ENCODE measurements at places on chromosomes 11 and 22.

DNA sequence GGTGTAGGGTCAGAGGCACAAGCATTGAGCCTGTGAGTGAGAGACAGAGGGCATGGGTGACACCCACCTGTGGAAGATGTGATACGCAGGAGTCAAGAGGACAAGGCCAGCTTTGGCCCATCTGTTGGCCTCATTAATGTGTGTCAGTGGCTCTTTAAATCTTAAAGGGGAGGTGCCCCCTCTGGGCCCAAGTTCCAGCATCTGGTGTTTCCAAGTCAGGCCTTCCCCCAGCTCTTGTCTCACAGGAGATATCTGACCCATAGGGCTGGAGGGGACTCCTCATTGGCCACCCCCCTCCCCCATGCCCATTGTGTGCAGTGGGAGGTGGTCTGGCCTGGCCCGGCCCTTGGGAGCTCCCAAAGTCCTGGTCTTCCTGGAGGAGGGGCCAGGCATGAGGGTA, 8.9 kb downstream of the KCNK7 start:
- DNase-seq: no peak

GRCh38 chr22:31081963-31082605, 966 bp downstream of the SMTN start:
- DNase-seq: no peak

DNA sequence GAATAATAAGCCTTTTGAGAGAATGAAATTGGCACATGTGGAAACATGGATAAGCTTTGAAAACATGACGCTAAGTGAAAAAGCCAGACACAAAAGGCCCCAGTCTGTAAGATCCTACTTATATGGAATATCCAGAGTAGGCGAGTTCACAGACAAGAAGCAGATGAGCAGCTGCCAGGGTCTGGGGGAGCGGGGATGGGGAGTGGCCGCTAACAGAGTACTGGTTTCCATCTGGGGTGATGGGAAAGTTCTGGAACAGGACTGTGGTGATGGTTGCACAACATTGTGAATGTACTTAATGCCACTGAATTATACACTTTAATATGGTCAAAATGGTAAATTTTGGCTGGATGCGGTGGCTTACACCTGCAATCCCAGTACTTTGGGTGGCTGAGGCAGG, 126.5 kb downstream of the SPATA19 start:
- DNase-seq: no peak

DNA sequence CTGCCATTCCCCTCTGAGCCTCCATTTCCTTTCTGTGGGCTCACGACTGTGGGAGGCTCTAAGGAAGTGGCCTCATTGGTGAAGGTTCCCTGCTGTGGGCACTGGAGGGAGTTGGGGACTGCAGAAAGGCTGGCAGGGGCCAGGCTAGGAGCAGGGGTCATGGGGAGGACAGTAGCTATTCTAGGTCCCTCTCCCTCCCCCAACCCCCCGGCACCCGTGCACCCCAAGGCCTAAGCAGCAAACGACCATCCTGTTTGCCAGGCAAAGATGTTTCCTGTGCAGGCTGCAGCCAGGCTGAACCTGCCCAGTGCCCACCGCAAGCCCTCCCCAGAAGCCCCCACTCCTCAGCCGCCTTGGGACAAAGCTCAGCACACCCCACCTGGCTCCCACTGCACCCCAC, 189.4 kb downstream of the MN1 start:
- DNase-seq: no peak

GRCh38 chr11:47659276-47659675, 16.9 kb upstream of the MTCH2 start:
- no peak for DNase-seq

DNA sequence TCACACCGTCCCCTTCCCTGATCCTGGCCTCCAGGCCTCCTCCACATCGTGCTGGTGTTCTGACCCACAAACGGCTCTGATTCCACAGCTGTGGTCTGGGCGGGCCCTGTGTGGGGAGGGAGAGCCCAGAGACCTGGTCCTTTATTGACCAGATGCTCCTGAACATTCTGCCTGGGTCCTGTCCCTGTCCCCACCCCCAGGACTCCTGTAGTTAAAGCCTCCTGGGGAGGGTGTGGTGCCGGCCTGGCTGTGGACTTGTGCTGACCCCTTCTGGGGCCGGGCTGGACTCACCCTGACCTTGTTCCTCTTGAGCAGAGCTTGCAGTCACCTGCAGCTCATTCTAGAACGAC, 128.7 kb downstream of the CTTN start:
- no peak for DNase-seq

GRCh38 chr11:121466063-121466794, 13.5 kb upstream of the SORL1-AS1 start:
- peak; percentile 43 for DNase-seq

DNA sequence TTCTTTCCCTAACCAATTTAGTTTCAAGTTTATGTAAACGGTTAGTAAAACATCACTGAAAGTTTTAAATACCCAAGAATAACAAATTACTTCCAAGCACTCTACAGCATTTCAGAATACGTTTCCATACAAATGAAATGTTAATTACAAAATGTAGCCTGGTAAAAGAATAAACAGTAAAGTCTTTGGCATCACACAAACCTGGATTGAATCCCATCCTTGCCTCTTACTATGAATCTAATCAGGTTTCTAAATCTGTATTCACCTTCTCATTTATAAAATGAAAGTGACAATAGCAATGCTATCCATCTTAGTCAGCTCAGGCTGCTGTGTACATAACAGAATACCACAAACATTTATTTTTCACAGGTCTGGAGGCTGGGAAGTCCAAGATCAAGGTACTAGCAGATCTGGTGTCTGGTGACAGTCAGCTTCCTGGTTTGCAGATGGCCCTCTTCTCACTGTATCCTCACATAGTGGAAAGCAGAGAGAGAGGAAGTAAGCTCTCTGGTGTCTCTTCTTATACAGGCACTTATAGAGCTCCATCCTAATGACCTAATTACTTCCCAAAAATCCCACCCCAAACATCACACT, 19.2 kb downstream of the FAM168A start:
- no peak for DNase-seq

DNA sequence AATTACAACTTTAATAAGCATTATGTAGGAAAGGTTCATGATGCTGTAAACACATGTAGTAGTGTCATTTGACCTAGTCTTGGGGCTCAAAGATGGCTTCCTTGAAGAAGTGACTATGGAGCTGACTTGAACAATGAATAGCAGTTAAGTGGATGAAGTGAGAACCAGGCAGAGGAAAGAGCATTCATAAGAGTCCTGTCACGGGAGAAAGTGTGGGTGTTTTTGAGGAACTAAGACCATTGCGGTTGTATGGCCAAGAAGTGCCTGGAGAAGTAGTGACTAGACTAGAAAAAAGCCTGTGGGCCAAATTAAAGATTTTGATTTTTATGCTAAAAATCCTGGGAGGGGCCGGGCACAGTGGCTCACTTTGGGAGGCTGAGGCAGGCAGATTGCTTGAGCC, 7.2 kb upstream of the IL18BP start:
- no peak for DNase-seq

- DNase-seq: no peak
Observed at GRCh38 chr22:33438273-33438672, 380.1 kb upstream of the SYN3 start.

DNA sequence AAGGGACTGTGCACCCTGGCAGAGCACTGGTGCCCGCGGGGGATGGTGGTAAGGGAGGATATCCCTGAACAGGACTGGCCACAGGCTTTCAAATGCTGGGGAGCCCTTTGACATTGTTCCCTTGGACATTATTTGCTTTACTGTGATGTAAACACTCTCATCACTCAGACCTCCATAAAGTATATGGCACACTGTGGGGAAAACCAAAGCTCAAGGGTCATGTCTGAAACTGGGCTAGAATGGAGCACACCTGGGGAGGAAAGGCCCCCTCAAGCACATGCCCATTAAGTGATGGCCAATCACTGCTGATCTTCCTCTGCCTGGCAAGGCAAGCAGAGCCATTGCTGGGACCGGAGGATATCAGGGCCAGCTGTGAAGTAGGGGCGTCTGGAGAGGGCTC, 60.9 kb upstream of the TENM4 start:
- DNase-seq: no peak

DNA sequence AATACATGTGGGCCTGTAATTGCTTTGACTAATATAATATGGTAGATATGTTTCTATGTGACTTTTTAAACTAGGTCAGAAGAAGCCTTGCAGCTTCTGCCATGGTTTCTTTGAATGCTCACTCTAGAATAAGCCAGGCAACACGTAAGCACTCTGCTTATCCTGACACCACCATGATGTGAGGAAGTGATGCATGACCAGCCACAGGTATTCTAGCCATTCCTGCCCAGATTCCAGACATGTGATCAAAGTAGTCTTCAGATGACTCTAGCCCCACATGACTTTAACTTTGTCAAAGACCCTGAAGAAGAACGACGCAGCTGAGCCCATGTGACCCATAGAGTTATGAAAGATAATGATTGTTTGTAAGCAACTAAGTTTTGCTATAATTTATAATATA, 276.1 kb upstream of the NCAM1 start:
- DNase-seq: no peak

GRCh38 chr11:30257058-30257457, 26.2 kb downstream of the FSHB start:
- no peak for DNase-seq

- DNase-seq: no peak
Observed at GRCh38 chr11:87859636-87860035, 315.6 kb downstream of the RAB38 start.

GRCh38 chr11:2987881-2988861, 4.0 kb downstream of the NAP1L4 start:
- DNase-seq: no peak

- no peak for DNase-seq
Observed at GRCh38 chr22:26168939-26169314, 335 bp upstream of the SEZ6L start.

GRCh38 chr11:102929972-102930371, 25.6 kb downstream of the MMP13 start:
- DNase-seq: no peak

Measured in stimulated activated CD8-positive, alpha-beta memory T cell treated with anti-CD3 and anti-CD28 coated beads, Interleukin-4, amount 100 ng/mL, for 24 hours (primary cell).